ENCODE measurements at places on chromosomes 16 and 17. TPM values are rescaled to one million over a fixed set of nuclear protein-coding genes. Genes with fewer than 3 reads are reported as not detected.

DNA sequence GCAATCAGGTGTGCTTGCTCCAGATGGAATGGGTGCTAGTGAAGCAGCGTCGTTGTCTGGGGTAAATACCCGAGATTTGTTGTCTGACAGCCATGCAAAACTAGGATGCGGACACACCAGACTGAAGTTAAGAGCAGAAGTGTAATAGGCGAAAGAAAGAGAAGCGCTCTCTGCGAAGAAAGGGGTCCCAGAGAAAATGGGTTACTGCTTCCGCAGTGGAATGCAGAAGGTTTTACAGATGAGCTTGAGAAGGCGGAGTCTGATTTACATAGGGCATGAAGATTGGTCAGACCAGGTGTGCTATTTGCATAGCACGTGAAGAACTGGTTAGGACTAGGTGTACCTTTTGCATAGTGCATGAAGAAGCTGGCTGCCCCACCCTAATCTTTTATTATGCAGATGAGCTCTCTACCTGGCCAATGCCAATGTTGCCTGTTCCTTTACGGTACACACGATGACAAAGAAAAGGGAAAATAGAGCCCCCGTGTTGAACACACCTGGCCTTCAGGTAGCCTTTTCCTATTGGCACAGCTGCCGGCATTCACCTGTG, 32.0 kb upstream of the SNN start:
- H3K27ac ChIP-seq = no peak overlapping the region
- peaks cover 60% of the 10 kb centered on the region for H3K4me1 ChIP-seq
- no peak for DNase-seq
- no peaks in the 10 kb centered on the region for H3K36me3 ChIP-seq
- no peak overlapping the region for H3K4me3 ChIP-seq

DNA sequence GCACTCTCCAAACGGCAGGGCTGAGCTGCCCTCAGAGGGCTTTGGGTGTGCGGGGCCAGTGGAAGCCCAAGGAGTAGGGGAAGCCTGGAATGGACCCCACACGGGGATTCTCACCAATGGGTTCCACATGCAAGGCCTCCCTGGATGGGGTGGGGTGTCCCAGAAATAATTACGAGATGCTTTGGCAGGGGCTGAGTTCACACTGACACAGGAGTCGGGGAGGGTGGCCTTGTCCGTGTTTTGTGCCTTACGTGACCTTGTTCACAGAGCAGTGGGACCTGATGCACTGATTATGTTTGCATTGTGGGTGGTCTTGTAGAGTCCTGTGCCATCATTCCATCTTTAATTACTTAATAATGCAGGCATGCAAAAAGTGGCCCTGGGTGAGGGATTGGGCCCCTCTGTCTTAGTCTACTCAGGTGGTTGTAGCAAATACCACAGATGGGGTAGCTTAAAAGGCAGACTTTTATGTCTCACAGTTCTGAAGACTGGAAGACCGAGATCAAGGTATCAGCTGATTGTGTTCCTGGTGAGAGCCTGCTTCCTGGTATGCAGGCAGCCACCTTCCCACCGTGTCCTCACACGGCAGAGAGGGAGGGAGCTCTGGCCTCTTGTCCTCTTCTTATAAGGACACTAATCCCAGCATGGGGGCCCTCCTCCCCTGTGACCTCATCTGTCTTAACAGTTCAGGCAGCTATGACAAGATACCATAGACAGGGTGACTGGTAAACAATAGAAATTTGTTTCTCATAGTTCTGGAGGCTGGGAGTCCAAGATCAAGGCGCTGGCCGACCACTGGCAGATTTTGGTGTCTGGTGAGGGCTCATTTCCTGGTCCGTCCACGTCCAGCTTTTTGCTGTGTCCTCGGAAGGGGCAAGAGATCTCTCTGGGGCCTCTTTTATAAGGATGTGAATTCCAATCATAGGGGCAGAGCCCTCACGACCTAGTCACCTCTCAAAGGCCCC, 239.4 kb downstream of the IRF8 start:
- peaks cover 18% of the 10 kb centered on the region for H3K27me3 ChIP-seq
- H3K36me3 ChIP-seq = no peaks in the 10 kb centered on the region
- no peak for DNase-seq
- H3K4me3 ChIP-seq = no peak overlapping the region
- H3K27ac ChIP-seq = no peak overlapping the region

Gene PRDM7
- total RNA-seq = not detected

DNA sequence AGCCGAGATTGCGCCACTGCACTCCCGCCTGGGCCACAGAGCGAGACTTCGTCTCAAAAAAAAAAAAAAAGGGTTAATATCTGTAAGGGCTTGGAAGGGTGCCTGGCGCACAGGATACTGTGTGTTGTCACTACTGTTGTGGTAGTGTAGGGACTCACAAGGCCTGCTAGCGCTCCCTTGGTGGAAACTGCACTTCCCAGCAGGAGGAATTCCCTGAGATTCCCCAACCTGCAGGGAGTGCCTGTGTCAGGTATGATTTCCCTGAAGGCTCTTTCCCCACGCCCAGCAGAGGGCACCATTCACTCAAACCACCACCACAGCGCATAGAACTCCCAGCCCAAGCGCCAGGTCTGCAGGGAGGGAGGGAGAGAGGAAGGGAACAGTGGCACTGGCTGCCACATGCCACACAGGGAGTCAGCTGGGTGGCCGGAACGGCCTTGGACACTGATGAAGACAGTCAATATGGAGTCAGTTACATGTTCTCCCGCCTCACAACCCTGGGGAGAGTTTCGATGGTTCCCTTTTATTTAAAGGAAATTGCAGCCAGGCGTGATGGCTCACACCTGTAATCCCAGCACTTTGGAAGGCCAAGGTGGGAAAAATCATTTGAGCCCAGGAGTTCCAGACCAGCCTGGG, 32.7 kb upstream of the CDH1 start:
- H3K36me3 ChIP-seq = no peaks in the 10 kb centered on the region
- H3K4me3 ChIP-seq = no peak overlapping the region
- peak; percentile 90 for DNase-seq
- H3K4me1 ChIP-seq = peaks cover 25% of the 10 kb centered on the region
- no peaks in the 10 kb centered on the region for H3K27me3 ChIP-seq

DNA sequence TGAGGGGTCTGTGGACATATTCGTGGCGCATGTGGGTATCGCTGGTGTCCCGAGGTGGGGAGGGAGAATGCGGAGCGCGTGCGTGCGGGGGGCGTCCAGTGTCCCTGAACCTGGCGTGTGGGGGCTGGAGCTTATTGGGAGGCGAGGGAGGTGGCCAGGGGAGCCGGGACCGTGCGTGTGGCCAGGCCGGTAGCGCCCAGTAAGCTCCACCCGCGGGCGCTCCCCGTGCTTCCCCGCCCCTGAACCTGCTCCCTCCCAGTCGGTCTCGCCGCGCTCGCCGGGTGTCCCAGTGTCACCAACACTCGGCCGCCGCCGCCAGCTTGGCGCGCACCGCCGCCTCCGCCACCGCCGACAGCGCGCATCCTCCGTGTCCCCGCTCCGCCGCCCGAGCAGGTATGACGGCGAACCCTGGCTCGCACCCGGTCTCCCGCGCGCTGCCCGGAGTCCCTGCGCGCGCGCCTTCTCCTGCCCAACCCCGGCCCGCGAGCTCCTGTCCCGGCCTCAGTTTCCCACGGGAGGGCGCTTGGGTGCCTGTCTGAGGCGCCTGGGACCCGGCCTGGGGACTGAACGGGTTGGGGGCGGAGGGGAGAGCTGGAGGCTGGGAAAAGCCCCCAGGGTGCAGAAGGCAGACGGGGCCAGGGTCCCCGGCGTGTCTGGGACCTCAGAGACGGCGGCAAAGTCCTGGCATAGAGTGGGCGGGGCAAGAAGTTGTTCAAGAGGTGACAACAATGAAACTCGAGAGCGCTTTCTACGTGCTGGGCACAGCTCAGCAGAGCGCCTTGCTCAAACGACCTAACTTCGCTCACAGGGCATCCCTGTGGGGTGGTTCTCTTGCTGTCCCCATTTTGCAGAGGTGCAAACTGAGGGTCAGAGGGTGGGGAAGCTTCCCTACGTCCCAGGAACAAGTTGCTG, at the start of gene SCNN1B:
Gene SCNN1B (plus strand): TSS at position 258 of the 912 bp plus-strand sequence. CDS start 46,298 bp downstream, outside the sequence.
- H3K4me1 ChIP-seq = peaks cover 6% of the 10 kb centered on the region
- no peak for DNase-seq
- H3K27me3 ChIP-seq = peaks cover 32% of the 10 kb centered on the region
- no peaks in the 10 kb centered on the region for H3K36me3 ChIP-seq

Gene LGALS9B
- total RNA-seq = not detected

DNA sequence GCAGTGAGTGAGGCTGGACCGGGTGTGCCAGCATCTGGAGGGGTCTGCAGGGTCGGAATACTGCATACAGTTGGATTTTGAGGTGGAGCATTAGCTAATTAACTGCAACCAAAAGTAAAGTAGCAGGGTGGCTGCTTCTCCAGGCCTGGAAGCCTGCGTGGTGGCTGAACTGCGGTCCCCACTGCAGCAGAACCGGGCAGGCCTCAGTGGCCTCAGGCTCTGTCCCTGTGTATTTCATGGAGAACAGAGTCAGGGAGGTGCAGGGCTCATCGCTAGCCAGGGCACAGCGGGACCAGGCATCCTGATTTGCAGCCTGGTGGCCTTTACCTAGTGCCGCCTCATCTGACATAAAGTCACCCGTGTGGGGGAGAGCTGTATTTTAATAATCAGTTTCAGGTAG, 131.9 kb downstream of the RPTOR start:
- peaks cover 40% of the 10 kb centered on the region for H3K4me1 ChIP-seq
- no peak overlapping the region for H3K27ac ChIP-seq
- no peaks in the 10 kb centered on the region for H3K36me3 ChIP-seq
- H3K4me3 ChIP-seq = no peak overlapping the region

- H3K27ac ChIP-seq = no peak overlapping the region
- H3K4me3 ChIP-seq = no peak overlapping the region
- H3K36me3 ChIP-seq = no peaks in the 10 kb centered on the region
- H3K4me1 ChIP-seq = peaks cover 13% of the 10 kb centered on the region
- DNase-seq = no peak
- no peaks in the 10 kb centered on the region for H3K27me3 ChIP-seq
Observed at GRCh38 chr17:69819316-69820087, 255.5 kb upstream of the KCNJ16 start.

GRCh38 chr17:50168319-50168718, 2.5 kb downstream of the SGCA start:
- peak overlapping the region; percentile 86 for H3K27ac ChIP-seq
- H3K27me3 ChIP-seq = no peaks in the 10 kb centered on the region
- peaks cover 56% of the 10 kb centered on the region for H3K4me1 ChIP-seq
- peaks cover 3% of the 10 kb centered on the region for H3K36me3 ChIP-seq
- no peak overlapping the region for H3K4me3 ChIP-seq
